Left lung (tissue), 14 donors: ENCODE measurements at places on chromosomes 13 and 19.

DNA sequence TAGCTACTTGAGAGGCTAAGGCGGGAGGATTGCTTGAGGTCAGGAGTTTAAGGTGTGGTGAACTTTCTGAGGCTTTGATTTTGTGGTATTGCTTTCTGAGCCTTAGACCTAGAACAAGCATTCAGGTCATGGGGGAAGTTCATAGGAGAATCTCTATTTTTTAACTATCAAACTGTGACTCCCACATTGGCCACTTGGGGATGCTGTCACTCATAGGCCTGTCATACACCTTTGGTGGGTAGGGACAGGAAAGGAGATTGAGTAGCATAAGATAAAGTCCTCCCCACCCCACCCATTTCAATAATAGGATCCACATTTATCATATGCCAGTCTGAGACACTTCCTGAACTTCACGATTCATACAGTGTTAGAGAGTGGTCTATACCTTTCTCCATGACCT lies 41.9 kb upstream of the PSG2 start:
- DNase-seq: no peak

DNA sequence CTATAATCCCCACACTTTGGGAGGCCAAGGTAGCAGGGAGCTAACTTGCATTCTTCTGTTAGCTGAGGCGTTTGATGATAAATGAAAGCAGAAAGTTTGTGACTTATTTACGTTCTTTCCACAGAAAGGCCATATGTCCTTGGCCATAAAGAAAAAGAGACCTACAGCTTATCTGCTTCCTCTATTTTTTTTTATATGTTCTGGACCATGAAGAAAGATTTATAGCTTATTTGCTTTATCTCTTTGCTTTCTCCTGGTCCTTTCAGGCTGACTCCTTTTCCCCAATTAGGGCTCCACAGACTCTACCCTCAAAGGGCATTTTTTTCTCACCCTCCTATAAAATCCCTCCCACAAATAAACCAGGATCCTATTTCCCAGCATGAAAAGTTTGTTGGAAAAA lies 1.5 kb upstream of the ZNF616 start:
- DNase-seq: no peak

- no peak for DNase-seq
These were observed 44.5 kb downstream of the VWA8 start for GRCh38 chr13:41916173-41916954.

DNA sequence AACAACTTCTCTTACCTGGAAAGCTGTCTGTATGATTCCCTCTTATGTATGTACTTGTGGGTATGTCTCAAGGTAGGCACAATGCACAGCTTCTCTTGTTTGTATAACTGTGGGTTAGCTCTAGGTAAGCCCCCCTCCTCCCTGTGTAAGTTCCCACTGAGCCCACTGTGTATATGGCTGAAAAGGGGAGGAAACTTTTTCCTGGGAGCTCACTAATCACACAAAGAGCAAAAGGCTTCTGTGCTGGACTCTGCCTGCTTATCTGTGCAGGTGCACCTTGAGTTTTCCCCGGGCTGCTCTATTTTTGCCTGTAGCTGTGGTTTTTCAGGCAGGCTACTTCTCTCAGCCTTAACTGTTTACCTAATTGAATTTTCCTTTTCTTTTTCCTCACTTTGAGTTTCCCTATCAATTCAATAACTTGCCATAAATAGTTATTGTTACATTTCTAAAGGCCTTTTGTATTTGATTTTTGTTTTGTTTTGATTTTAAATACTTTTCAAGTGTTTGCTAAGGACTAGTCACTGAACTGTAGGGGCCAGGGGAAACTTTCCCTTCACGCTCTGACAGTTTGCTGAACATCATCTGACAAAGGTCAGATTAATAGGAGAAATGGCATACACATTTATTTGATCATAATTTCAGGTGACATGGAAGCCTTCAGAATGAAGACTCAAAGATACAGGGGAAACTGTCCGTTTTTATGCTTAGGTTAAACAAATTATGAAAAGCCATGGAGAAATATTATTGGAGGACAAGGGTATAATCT lies 423.5 kb upstream of the ATXN8OS start:
- no peak for DNase-seq

- no peak for DNase-seq
These were observed 7.9 kb downstream of the AXL start for GRCh38 chr19:41226874-41227390.

DNA sequence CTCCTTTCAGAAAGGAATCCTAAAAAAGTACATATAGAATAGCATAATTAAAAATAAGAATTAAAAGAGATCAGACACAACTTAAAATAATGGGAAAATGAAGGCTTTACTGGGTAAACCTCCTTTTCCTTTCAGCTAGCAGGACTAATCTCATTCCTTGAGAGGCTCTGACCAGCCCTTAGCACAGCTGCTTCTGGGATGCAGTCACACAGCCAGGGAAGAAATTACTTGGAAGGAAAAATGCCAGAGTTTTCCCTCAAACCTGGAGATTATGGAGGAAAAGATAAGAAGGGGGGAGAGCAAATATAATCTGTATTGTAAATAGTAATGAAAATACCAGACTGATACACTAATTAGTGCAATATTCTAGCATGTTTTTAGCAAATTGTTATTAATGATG lies 91.8 kb downstream of the LRCH1 start:
- DNase-seq: no peak

- DNase-seq: peak; percentile 54
These were observed 277.6 kb downstream of the SLITRK6 start for GRCh38 chr13:85521657-85522056.
